ENCODE measurements at places on chromosomes 3 and 15. TPM values are rescaled to one million over a fixed set of nuclear protein-coding genes. Genes with fewer than 3 reads are reported as not detected.

DNA sequence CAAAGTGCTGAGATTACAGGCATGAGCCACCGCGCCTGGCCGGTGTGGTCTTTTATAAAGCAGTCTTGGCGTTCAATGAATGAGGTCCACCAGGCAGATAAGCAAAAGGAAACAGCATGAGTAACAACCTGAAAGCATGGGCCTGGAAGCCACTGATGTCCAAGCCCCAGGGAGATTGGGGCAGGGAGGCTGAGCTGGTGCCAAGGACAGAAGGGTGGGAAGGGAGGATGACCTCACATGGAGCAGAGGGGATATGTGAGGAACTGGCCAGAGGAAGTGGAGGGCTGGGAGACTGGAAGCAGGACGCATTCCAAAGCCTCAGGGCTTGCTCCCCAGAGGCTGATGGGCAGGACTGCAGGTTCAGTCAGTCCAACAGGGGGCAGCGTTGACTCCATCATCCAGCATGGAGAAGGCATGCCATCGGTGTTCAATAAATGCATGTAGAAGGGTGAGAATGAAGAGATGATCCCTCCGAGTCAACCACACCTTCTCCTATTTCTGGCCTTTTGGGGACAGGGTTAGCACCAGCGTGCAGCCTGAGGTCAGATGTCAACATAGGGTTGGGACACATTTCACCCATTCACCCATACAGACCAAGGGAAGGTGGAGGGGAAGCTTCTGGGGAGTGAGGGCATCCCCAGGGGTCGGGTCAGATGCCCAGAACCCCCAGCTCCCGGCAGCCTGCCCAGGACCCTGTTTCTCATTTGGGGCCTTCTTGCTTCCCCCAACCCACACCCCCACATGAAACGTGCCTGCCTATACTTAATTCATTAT, 14.8 kb downstream of the MYL3 start:
- no peaks in the 10 kb centered on the region for H3K27me3 ChIP-seq
- H3K4me3 ChIP-seq, result no peak overlapping the region
- no peaks in the 10 kb centered on the region for H3K36me3 ChIP-seq
- no peak for DNase-seq
- H3K4me1 ChIP-seq, result peaks cover 18% of the 10 kb centered on the region
- H3K27ac ChIP-seq, result no peak overlapping the region

DNA sequence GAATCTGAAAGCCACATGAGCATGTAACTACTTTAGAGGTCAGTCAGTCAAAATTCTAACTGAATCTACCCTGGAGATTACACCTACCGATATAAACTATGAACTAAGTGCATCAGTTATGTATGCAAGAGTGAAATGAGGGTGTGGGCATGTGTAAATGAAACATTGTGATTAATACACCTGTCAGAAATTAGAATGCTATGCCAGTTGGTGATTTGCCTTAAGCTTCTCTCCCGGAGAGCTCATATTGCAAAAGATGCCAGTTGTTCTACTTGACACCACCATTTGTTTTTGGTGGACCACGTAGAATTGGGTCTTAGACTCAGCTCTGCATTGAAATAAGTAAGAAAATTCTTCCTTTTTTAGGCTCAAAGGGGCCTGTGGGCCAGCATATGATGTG, 91.0 kb upstream of the KBTBD8 start:
- no peak for DNase-seq
- no peaks in the 10 kb centered on the region for H3K4me1 ChIP-seq
- H3K27ac ChIP-seq, result no peak overlapping the region
- no peaks in the 10 kb centered on the region for H3K36me3 ChIP-seq
- H3K27me3 ChIP-seq, result no peaks in the 10 kb centered on the region

- no peak overlapping the region for H3K27ac ChIP-seq
- H3K36me3 ChIP-seq, result no peaks in the 10 kb centered on the region
- DNase-seq, result no peak
- H3K4me1 ChIP-seq, result peaks cover 29% of the 10 kb centered on the region
- peaks cover 49% of the 10 kb centered on the region for H3K27me3 ChIP-seq
- no peak overlapping the region for H3K4me3 ChIP-seq
These were observed 230.2 kb upstream of the IGF1R start for GRCh38 chr15:98418122-98418521.

Gene CYP11A1
- total RNA-seq, result not detected

Gene TGM4
- total RNA-seq, result not detected

DNA sequence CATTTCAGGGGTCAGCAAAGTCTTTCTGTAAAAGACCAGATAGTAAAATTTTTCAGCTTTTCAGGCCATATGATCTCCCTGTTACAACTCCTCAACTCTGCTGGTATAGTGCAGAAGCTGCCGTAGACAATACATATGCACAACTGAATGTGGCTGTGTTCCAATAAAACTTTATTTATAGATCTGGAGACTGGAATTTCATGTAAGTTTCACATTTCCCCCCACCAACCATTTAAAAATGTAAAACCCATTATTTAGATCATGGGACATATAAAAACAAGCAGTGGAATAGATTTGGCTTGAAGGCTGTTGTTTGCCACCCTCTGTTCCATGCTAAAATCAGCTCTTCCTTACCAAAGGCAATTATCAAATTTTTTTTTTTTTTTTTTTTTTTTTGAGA, 28.8 kb upstream of the MEX3B start:
- no peak overlapping the region for H3K4me3 ChIP-seq
- H3K36me3 ChIP-seq, result no peaks in the 10 kb centered on the region
- peaks cover 12% of the 10 kb centered on the region for H3K27me3 ChIP-seq
- DNase-seq, result no peak

DNA sequence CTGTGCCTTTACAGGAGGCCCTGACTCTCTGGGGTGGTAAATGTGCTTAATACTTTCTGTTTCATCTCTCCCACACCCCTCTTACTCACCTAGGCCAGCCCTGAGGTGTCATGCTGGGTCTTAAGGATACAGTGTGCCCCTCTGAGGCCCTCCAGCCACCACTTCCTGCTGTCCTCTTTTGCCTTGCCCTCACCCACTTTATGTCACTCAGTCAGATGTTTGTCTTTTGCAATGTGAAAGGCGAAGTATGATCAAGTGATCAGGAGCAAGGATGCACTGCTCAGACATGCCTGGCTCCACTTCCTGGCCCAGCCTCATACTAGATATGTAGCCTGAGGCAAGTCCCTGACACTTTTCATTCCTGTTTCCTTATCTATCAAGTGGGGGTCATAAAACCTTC, 339.0 kb upstream of the NR2E3 start:
- no peak overlapping the region for H3K4me3 ChIP-seq
- H3K27me3 ChIP-seq, result no peaks in the 10 kb centered on the region
- no peak for DNase-seq
- no peaks in the 10 kb centered on the region for H3K36me3 ChIP-seq

Gene TICRR
- 0.92 TPM for total RNA-seq

DNA sequence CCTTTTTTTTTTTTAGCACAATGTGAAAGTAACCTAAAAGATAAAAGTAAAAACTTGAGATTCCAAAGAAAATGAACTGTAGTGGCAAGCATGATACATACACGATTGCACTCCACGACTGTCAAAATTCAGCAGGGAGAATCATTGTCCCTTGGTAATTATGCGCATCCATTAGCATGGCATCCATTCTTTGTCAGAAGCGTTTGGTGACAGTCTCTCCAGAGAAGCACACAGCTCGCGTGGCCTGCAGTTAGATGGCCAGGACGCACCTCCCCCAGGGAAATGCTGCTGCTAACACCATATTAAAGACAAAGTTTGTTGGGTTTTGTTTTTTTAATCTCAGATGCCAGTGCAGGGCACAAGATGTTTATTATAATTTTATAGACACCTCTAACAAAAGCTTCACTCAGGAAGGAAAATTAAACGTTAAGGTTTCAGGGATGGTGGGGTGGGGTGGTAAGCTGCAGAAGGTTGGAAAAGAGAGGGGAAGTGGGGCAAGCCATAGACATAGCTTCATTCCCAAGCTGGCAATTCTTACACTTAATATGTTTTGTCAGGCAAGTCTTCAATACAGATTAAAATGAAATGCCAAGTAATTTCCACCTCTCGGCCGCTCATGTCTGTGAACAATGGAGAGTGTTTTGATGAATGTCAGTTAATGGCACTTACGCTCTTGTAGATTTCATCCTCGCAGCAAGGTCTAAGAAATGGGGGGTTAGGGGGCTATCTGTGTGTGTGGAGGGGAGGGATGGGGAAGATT, 142.8 kb upstream of the TOPAZ1 start:
- H3K27me3 ChIP-seq, result no peaks in the 10 kb centered on the region
- DNase-seq, result no peak
- no peaks in the 10 kb centered on the region for H3K36me3 ChIP-seq
- H3K27ac ChIP-seq, result no peak overlapping the region
- H3K4me1 ChIP-seq, result no peaks in the 10 kb centered on the region

DNA sequence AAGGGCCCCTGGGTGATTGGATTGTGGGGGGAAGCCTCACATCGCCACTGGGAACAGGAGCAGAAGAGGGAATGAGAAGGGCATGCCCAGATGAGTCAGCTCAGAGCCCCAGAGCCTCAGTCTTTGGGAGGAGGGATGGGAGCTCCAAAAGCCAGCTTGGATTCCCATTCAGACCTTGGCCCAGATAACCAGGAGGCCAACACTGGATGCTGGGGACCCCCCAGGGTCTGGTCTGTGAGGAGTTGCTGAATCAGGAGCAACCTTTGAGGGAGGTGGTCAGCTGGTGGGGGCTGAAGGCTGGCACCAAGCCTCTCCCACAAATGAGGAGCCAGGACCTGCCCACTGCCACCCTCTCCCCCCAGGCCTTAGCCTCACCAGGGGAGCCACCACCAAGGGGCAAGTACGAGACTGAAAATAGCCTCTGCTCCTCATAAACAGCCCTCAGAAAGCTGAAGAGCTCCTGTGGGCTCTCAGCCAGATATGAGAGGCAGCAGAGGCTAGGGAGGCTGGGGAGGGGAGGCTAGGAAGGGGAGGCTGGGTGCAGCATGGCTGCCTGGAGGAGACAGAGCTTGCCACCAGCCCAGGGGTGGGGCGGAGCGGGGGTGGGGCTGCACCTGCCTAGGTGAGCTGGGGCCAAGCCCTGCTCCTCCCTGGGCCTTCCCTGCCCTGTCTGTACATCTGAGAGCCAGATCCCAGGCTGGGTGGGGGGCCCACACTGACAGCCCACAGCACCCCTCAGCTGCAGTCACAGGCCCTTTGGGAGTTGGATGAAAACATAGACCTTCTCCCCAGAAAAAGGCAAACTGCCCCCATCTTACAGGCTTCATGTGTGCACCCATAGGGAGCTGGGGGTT, 99.8 kb downstream of the SEC22A start:
- H3K4me3 ChIP-seq, result no peak overlapping the region
- no peak for DNase-seq
- H3K36me3 ChIP-seq, result peaks cover 12% of the 10 kb centered on the region
- H3K27me3 ChIP-seq, result no peaks in the 10 kb centered on the region
- no peaks in the 10 kb centered on the region for H3K4me1 ChIP-seq
- no peak overlapping the region for H3K27ac ChIP-seq

Gene DCP1A
- 20.6 TPM for total RNA-seq

DNA sequence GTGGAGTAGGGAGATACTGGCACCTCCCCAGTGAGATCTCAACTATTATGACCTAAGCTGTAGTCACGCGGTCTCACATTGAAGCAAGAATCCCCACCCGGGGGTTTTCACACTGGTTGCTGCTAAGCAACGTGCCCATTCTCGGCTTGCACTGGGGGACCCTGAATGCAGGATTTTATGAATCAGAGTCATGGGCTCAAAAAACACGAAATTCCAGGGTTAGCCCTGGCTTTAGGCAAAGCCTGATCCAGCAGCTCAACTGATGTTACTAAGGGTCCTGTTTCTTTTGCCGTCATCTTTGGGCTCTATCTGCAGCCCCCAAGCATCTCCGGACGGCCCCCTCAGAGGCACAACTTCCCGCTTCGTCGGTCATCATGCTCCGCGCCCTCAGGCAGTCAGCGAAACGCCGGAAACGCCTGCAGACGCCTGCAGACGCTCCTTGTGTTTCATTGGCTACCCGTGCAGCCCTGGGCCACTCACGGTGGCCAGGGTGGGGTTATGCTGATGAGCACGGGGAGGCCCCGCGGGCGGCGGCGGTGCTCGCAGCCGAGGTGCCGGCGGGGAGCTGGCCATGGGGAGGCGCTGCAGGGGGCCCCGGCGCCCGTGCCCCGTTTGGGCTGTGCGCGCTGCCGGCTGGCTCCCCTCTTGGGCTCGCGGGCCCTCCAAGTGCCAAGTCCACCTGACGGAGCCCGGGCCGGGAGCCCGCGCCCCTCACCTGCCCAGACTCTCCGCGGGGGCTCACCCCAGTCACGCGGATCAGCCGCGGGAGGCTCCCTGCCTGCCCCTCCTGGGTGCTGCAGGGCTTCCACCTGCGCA, 25.8 kb downstream of the EFCC1 start:
- H3K4me1 ChIP-seq, result peaks cover 32% of the 10 kb centered on the region
- H3K27me3 ChIP-seq, result no peaks in the 10 kb centered on the region
- peak overlapping the region; percentile 80 for H3K27ac ChIP-seq
- no peaks in the 10 kb centered on the region for H3K36me3 ChIP-seq
- H3K4me3 ChIP-seq, result peak overlapping the region; percentile 53
- DNase-seq, result peak; percentile 94

Gene ARHGAP11A
- 11.4 TPM for total RNA-seq

- H3K27ac ChIP-seq, result no peak overlapping the region
- H3K27me3 ChIP-seq, result no peaks in the 10 kb centered on the region
- no peaks in the 10 kb centered on the region for H3K4me1 ChIP-seq
- no peak for DNase-seq
- H3K4me3 ChIP-seq, result no peak overlapping the region
These were observed 446.2 kb upstream of the NR2F2 start for GRCh38 chr15:95884276-95884675.

Gene SLC28A1
- total RNA-seq, result 0.92 TPM

GRCh38 chr3:1960506-1960905, 138.2 kb upstream of the CNTN4 start:
- DNase-seq, result no peak
- no peaks in the 10 kb centered on the region for H3K4me1 ChIP-seq
- H3K27me3 ChIP-seq, result no peaks in the 10 kb centered on the region
- no peaks in the 10 kb centered on the region for H3K36me3 ChIP-seq

DNA sequence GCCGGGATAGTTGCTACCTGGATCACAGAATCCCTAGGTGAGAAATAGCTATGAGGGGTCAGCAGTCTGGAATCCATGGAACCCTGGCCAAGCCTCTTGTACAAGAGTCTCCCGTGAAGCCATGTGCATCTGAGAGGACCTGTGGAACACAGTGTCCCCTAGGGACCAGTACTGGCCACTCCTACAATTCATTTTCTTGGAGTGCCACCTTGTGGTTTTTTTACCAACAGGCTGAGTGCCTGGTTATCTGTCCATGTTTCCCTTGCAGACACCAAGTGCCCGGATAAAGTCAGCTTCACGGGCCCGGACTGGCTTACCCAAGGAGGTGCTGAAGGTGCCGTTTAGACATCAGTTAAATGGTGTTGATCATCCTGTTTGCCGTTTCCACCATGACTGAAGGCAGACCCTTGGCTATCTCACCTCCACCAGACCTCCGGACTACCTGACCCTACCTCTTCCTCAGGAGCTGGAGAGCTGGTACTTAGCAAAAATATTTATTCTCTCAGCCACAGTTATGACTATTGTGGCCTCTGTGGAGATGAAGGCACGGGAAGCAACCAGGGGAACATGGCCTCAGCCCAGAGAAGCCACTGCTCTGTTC, 93.9 kb downstream of the RBPMS2 start:
- peak; percentile 82 for DNase-seq
- no peaks in the 10 kb centered on the region for H3K27me3 ChIP-seq
- peaks cover 94% of the 10 kb centered on the region for H3K36me3 ChIP-seq
- no peak overlapping the region for H3K27ac ChIP-seq

- no peak overlapping the region for H3K4me3 ChIP-seq
- H3K27ac ChIP-seq, result no peak overlapping the region
- no peaks in the 10 kb centered on the region for H3K27me3 ChIP-seq
- DNase-seq, result no peak
- peaks cover 90% of the 10 kb centered on the region for H3K36me3 ChIP-seq
- no peaks in the 10 kb centered on the region for H3K4me1 ChIP-seq
These were observed 55.3 kb downstream of the CCK start for GRCh38 chr3:42210726-42211125.

Gene PLSCR2
- total RNA-seq, result not detected

All from stomach (tissue), 19 donors.